ENCODE measurements at places on chromosomes 3 and 15.

DNA sequence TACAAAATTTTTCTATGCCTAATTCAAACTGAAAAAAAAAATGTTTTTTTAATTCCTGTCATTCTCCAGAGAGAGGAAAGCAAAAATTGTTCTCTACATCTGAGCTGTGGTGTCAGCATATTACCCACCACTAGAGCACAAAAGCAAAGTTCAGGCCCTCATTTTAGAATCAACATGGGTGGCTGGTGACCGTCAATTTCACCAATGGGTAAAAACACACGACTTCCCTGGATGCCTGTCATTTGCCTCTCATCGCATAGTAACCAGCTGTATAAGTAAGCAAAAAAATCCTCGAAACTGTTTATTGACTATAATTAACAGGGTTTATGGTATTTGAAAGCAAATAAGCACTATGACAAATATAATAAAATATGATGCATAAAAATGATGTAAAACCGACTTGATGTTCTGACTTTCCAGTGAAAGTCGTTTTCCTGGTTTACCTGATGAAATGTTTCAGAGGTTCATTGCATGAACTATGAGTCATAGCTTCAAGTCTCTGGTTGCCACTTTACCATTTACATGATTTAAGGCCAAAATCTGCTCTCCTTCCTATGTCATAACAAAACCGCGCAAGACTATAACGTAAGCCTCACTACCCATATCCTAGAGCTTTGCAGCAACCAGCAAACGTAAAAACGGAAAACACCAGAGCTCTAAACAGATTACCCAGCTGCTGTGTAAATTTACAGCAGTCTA, 60.5 kb downstream of the THBS1 start:
- DNase-seq: no peak

GRCh38 chr15:70935631-70936030, 43.0 kb downstream of the LRRC49 start:
- no peak for DNase-seq

DNA sequence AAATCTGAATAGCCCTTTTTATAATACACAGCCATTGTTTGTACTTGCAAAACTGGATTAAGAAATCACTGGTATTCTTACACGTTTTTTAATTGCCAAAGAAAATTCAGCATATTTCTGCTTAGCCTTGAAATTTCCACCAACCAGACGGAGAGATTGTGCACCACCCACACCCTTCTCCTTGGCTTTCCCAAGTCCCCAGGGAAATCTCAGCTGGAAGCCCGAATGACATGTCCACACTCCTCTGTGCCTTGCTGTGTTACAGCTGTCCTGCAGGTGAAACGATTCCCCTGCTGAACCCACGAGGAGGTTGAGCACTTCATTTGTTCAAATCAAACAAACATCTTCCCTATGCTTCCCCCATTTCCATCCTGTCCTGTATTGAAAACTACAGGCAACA, 49.6 kb upstream of the PPARG start:
- DNase-seq: no peak

GRCh38 chr3:156630081-156630772, 44.2 kb upstream of the TIPARP start:
- no peak for DNase-seq

GRCh38 chr3:61919371-61919770, 358.0 kb downstream of the PTPRG start:
- no peak for DNase-seq

DNA sequence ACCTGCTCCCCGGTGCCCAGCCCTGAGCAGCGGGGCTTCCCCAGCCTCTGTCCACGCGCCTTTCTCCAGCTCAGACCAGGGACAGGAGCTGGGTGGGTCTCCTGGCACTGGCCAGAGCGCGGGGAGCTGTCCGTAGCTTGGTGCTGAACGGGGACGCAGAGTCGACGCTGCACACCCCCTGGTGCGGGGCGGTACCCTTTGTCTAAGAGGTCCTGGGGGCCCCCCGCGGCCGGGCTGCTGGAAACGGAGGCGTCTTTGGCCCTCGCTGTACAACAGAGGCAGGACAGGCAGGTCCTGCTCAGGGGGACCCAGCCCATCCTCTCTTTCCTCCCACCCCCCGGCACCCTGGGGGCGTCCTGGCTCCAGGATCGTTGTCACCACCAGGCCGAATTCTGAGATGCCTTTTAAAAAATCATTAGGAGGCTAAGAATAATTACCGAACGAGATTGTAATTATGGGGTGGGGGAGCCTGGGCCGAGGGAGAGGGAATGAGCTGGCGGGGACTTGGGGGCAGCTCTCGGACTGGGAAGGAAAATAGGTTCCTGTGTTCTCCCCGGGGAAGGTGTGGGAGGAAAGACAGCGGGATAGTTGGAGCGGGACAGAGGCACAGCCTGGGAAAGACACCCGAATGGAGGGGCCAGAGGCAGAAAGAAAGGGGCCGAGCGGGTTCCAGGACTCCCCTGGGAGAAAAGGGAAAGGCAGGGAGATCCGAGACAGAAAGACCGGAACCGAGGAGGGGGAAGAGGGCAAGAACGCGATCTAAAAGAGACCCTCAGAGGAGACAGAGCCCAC, 4.1 kb upstream of the SKOR1 start:
- no peak for DNase-seq
